CD14-positive monocyte (primary cell): ENCODE measurements at places on chromosomes 7 and 10. TPM values are rescaled to one million over a fixed set of nuclear protein-coding genes. Genes with fewer than 3 reads are reported as not detected.

CPA2 gene
- not detected for polyA plus RNA-seq

SH2D4B gene
- not detected for polyA plus RNA-seq

TPST1 gene
- 4.8 TPM for polyA plus RNA-seq

IFIT1B gene
- polyA plus RNA-seq, result not detected

CCDC126 gene
- 17.4 TPM for polyA plus RNA-seq

AOAH gene
- polyA plus RNA-seq, result 235 and 305 TPM in 2 replicates

GJD4 gene
- polyA plus RNA-seq, result not detected

- DNase-seq, result peak; percentile 69
These were observed 175.1 kb downstream of the SEPTIN7 start for GRCh38 chr7:35975851-35976454.

- DNase-seq, result no peak
These were observed 30.5 kb downstream of the CTNNA3 start for GRCh38 chr10:67665491-67665890.

GRCh38 chr7:104983076-104983577 is 30.9 kb upstream of the KMT2E start:
- DNase-seq, result no peak

- DNase-seq, result no peak
These were observed 79.0 kb upstream of the GPR26 start for GRCh38 chr10:123587110-123587509.

DNA sequence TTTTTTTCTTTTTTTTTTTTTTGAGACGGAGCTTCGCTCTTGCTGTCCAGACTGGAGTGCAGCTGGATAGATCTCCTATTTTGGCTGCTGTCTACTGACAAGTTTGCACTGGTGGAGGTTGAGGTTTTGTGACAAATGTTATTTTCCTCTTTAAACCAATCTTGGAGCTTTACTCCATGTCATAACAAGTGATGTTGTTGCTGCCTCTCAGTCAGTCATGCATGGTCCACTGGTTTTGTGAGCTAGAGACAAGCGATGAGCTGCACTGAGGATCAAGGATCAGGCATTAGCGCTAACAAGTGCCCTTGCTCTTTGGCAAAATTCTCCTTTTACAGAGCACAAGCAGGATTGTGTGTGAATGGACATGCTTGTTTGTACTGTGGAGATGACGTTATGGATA is 805 bp upstream of the WDFY4 start:
- DNase-seq, result no peak

DNA sequence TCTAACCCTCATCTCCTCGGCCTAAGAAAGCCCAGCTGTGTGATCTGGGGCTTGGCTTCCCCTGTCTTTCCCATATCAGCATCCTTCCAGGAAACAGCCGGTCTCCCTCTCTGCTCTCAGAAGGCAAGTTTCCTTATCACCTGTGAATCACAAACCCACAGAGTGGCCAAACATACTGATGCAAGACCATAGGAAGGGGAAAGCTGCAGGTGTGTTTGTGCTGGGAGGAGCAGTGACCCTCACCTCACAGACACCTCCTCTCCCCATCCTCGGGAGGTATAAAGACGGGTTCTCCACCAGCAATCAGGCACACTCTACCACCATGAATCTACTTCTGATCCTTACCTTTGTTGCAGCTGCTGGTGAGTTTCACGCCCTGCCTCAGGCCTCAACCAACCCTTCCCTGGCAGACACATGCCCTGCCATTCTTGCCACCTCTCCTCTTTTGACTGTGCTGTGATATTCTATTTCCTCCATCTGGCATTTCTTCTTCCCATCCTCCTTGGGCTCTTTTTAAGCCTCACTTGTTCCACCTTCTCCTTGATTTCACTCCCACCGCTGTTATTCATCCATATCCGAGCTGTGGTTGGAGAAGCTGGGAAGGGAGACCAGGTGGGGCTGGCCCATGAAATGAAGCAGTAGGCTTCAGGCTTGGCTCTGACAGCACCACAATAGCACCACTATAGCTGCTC is at the start of gene PRSS2:
Gene PRSS2, plus strand, starts transcription at position 310 of the 692 bp plus-strand sequence. Its CDS starts 13 bp downstream, at position 323.
- no peak for DNase-seq

GRCh38 chr10:5360318-5360915 is 4.3 kb upstream of the UCN3 start:
- no peak for DNase-seq

- DNase-seq, result no peak
These were observed 123.9 kb upstream of the FAM171A1 start for GRCh38 chr10:15494850-15495506.

DNA sequence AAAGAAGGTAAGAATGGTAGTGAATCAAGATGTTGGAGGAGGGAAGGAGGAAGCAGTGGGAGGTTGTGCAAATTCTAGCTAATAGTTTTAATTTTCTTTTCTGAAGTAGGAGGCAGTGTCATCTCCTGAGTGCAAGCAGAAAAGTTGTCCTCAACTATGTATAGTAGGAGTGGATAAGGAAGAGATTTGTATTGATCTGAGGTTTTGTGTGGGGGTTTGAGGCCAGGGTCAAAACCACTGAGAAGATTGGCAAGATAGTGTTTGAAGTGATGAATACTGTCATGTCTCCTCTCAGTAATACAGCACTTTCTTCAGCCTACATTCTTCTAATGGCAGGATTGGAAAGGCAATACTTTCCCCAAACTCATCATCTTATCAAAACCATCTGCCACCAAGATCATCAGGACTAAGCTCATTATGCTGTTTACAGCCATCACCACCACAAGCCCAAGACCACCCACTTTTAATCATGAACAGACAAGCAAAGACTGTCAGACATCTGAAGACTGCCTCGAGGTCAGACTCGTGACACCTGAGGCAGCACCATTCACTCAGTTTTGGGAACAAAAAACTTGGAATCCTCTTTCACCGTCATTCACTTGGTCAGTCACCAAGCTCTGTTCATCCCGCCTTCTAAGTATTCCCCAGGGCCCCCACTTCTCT is 1.5 kb upstream of the MIOS start:
- DNase-seq, result no peak

- DNase-seq, result peak; percentile 28
These were observed 5.7 kb downstream of the UPK3B start for GRCh38 chr7:76515999-76516443.

DNA sequence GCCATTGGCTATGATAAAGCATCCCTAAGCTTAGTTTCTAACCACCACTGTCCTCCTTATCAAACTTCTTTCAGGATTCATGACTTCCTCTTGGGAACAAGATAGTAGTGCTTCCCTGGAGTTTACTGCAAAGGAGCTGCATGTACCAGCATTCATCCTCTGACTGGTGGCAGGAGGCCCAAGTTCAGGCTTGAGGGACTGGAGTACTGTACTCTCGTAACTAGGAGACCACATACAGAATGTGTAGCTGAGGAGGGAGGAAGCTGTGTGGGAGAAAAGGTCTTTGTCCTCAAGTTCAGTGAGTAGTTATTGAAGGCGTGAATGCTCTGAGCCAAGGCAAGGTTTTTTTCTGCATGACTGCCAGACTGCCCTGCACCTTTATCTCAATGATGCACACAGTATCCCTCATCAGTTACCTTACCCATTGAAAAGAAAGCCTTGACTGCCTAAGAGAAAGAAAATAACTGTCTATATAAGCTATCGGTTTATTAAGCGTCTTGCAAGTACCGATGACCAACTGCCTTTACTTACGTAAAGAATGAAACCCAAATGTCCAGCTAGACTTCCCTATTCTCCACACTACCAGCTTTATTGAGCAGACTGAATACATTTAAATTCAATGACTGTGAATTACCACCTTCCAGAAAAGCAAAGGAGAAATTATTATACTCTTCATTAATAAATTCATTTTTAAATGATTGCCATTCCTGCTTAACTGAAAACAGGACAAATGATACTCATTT is 12.8 kb downstream of the SCRN1 start:
- DNase-seq, result peak; percentile 60

DNA sequence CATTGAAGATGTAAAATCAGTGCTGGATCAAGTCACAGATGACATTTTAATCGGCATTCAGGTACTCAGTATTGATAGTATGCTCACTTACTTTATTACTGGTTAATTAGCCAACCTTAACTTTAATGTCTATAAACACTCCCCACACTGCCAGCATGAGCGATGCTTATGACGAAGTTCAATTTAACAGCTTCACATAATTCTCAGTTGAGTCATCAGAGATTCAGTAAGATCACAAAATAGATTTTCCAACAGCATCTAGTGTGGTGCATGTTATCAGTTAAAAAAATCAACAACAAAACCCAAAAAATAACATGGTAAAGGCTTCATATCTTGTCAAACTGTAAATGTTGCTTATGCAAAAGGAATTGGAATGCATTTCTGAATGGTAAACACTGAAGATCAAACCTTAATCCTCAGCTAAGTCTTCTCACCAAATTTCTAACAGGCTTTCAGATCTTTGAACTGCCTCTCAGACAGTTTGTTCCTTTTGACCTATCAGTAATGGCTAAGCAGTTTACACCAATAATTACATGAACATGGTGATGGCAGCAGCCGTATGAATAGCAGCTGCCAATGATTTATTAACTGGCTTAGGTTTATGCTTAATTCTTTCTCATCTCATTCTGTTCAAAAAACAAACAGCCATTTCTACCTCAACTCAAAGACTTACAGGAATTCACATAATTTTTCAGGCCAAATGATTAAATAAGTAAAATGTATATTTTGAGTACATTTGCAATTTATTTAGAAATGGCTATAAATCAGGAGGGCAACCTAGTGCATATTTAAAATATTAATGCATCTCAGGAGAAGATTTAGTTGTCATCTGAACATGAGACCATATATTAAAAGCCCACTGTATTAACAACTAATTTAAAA is 98.5 kb downstream of the CABCOCO1 start:
- no peak for DNase-seq

DNA sequence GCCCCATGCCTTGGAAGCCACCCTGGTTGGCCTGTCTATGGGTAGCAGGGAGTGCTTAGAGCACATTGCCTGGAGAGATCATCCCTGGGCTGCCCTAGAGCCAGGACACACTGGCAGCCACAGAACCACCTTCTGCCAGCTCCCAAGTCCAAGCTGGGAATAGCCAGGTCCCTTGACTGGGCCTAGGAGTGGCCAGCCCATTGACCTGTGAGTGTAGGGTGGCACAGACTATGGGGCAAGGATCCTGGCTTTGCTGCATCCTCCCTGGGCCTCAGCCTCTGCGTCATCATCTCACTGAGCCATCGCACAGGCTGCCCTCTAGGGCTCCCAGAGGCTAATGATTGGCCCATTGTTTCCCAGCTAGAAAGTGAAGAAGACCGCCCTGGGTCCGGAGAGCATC is 7.0 kb downstream of the AQP1 start:
- DNase-seq, result no peak

- no peak for DNase-seq
These were observed 3.3 kb downstream of the ADAMTS14 start for GRCh38 chr10:70675496-70676161.

DNA sequence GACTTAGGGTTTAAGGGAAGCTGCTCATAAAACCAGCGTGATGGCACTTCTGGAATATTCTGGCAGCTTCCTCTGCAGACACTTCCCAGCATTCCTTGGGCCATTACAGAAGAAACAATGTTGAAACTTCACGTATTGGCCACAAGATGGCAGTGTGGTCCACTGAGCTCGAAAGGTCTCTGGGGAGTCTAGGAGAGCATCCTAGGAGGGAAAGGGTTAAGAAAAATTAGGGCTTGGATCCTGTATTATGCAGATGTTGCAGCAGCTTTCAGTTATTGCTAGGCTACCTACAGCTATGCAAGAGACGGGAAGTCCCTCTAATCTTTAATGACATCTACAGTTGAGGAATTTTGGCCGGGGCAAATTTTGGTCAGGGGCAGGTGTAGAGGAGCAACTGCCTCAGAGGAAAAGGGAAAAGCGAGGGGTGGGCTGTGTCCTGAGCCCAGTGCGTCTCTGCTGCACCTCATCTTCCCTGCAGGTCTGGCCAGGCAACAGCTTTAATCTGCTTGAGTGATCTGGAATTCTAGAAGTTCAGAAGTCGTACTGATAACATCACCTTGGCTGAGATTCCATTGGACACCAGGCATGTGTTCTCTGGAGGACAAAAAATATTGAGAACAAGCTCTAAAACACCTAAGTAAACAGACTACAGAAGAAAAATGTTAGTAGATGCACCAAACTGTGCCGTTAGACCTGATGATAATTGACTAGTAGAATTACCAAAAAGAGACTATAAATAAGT is 220.8 kb upstream of the PRSS58 start:
- DNase-seq, result peak; percentile 58

DNA sequence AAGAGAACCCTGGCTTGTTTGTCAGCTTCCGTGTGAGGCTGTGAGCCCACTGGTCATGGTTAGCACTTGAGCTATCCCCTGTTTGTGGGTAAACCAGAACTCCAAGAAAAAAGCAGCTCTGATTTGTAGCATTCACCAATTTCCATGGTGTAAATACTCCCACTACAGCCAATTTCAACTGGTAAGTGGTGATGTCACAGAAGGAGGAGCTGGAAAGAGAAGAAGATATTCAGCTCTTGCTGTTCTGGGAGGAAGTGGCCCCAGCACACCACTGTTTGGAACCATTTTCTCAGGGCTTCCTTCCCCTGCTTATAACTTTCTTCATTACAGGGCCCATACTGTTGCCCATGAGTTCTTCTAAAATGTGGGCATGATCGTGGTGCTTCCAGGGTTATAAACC is 500.1 kb upstream of the ZMIZ1 start:
- DNase-seq, result peak; percentile 32

DNA sequence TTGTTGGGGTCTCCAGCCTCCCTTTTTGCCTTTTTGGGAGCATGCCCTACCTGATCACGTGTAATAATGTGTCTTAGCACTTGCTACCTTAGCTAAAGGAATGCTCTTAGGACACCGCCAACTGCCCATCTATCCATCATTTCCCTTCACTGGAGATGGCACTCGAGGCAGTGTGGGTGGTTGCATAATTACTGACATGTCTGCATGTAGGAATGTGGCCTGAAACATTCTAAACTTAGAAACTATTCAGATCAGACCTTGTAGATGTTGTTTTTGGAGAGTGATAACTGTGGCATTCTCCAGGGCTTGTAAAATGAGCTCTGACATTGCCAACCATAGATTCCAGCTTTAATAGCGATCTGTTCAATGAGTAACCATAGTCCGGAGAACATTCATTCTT is 365.8 kb downstream of the BBS9 start:
- DNase-seq, result no peak

DNA sequence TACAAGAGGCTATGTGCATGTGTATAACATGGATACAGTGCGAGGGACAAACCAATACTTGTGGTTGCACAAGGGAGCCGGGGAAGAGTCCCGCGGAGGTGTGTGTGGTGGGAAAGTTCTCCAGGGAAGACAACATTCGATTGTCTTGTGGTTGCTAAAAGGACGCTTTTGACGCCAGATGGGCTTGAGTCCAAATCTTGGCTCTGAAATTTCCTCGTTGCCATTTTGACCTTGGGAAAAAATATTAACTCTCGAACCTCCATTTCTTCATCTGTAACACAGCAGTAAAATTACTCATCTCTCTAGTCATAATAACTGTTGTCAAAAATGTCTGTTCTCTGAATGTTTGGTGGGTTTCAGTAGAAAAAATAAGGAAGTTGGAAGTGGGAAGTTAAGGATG is 16.5 kb downstream of the PLXDC2 start:
- DNase-seq, result peak; percentile 39

- DNase-seq, result no peak
These were observed 167.1 kb upstream of the TNRC18 start for GRCh38 chr7:5590596-5591277.

- DNase-seq, result no peak
These were observed 18.0 kb downstream of the MIOS start for GRCh38 chr7:7584653-7585052.
